ENCODE measurements at places on chromosomes 1 and 21.

GRCh38 chr1:165364568-165365133 lies 8.1 kb upstream of the LMX1A start:
- no peak for DNase-seq

DNA sequence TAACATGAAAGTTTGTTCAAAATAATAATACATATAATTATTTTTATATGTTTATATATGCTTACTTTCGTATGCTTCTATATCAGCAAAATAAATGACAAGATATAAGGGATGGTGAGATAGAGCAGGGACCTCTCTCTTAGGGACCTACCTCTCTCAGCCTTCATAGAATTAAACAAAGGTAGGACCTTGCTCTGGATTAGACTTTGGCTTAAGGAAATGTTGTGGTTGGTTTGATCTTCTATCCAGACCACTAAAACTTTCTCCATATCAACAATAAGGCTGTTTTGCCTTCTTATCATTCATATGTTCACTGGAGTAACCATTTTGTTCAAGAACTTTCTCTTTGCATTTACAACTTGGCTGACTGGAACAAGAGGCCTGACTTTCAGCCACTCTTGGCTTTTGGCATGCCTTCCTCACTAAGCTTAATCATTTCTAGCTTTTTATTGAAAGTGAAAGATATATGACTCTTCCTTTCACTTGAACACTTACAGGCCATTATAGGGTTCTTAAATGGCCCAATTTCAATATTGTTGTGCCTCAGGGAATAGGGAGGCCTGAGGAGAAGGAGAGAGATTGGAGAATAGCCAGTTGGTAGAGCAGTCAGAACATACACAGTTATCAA lies 14.4 kb downstream of the FRRS1 start:
- DNase-seq: no peak

DNA sequence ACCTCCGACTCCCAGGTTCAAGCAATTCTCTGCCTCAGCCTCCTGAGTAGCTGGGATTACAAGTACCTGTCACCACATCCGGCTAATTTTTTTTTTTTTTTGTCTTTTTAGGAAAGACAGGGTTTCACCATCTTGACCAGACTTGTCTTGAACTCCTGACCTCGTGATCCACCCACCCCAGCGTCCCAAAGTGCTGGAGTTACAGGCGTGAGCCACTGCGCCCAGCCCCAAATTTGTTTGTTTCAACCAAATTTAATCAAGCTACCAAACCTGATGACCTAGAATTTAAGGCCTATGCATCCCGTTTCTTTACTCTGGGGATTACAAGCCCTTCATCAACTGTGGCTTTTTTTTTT lies 58.3 kb upstream of the TBX15 start:
- no peak for DNase-seq

- no peak for DNase-seq
These were observed 11.9 kb downstream of the FNDC5 start for GRCh38 chr1:32858791-32859190.

DNA sequence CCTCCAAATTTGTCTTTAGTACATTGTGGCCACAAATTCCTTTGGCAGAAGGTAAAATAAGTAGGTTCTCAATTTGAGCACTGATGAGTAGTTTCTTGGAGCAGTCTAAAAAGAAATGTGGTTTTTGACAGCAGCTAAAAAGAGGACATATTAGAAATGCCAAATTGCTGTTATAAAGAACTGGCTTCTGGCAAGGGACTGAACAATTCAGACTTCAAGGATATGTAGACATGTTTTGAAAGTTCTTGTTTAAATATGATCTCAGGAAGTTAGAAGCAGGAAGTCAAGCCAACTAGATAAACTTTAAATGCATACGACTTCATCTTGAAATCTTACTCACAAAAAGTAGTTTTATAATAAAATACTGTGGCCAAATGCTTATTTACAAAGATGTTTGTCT lies 18.8 kb downstream of the C1orf52 start:
- DNase-seq: peak; percentile 9

DNA sequence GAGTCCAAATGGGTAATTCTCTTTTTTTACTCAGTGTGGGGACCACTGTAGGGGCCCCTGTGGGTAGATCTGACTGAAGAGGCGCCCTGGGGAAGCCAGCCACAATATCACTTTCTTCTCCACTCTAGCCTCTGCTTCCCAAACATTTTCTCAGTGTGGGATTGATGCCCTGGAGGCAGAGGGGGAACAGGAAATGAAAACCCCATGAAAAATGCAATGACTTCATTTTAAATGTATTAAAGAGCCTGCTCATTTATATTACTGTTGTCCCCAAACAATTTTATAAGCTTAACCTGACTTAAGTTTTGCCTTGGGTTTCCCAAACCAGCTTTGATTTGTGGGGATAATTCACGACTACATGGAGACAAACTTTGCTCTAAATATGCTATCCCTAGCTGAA lies 181.9 kb downstream of the C1orf94 start:
- DNase-seq: no peak

DNA sequence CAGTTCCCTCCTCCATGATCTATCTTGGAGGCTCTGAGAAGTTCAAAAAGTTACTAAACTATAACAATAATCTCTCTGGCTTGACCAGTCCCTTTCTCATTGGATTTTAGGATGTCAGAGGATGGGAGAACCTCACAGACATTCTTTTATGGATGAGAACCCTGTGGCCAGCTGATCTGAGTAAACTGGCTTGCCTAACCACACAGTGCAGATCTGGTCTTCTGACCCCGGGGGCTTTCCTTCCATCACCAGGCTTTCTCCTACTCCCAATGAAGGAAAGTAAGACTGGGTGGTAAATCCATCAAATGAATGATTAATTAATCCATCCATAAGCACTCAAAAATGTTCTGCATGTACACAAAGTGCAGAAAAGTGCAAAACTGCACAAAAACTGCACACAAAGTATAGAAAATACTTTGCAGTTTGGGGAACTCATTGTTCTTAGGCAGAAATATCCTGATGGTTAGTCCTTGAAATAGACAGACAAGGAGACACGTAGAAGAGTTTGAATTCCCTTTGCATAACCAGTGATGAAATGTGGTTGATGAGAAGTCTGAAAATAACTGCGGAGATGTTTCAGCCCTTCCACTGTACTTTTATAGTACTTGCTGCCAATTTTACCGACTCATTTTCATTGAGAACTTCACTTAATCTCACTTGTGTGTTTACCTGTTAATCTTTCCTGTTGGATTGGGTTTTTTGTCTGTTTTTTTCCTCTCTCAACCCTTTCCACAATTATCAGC lies 2.5 kb upstream of the F3 start:
- peak; percentile 76 for DNase-seq

DNA sequence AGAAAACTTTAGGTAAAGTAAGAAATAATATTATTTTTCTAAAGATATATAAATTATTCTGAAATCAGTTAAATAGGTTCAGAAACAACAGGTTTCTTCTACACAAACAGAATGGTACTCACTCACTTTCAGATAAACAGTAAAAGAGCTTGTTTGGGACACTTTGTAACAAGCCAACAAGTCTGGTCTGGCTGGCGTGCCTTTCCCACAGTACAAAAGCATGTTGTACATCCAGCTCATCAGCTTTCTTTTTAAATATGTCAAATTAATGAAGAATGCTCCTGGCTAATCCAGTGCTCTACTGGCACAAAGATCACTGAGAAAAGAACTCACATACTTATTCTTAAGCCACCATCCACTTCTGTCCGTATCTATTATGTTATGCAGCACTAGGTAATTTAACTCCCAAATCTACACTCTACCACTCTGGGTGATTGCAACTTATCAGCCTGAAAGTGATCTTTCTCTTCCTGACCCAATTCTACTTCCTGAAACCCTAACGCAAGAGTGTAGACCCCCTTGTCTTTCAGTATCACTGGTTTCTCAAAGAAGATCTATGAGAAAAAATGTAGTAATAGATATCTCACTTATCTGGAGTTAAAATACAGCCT lies 32.6 kb downstream of the TRIT1 start:
- DNase-seq: no peak

- no peak for DNase-seq
These were observed 5.5 kb downstream of the RNF223 start for GRCh38 chr1:1068517-1069055.

DNA sequence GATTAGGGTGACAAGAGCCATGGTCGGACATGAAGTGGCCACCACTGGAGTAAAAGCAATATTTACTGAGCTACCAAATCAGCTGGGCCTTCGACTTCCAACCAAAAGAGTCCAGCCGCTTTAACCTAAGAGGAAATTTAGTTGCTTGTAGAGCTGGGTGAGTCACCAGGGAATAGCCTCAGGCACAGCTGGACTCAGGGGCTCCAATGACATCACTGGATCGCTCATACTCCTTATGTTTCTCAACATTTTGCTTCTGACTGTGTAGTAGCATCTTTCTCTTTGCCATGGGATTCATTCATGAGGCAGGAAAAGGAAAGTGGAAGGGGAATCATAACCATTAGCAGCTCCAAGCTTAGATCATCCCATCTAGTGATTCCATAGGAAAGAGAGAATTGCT lies 664.4 kb downstream of the MATN1 start:
- DNase-seq: peak; percentile 72

DNA sequence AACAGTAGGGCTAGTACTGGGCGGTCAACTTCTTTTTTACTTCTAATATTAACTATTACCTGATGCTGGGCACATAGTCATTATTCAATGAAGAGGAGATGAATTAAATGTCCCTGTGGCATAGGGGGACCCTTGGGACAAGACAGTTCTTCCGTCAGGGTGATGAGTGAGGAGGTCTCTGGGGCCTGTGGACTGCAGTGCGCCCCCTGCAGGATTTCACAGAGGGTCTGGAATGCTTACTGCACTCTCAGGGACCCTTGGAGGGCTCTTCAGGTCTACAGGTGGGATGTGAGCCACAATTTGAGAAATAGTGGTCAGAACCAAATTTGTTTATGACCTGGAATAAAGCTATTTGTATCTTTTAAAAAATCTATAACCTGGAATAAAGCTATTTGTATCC lies 149.4 kb downstream of the FAM78B start:
- no peak for DNase-seq

GRCh38 chr1:207007352-207008033 lies 25.1 kb downstream of the C1orf116 start:
- peak; percentile 97 for DNase-seq

- no peak for DNase-seq
These were observed 49.2 kb upstream of the POFUT2 start for GRCh38 chr21:45336870-45337269.

GRCh38 chr1:182215764-182216163 lies 154.3 kb upstream of the ZNF648 start:
- DNase-seq: peak; percentile 55

GRCh38 chr1:207002724-207003146 lies 29.8 kb downstream of the C1orf116 start:
- no peak for DNase-seq

- no peak for DNase-seq
These were observed 17.7 kb downstream of the MECR start for GRCh38 chr1:29213055-29213454.

DNA sequence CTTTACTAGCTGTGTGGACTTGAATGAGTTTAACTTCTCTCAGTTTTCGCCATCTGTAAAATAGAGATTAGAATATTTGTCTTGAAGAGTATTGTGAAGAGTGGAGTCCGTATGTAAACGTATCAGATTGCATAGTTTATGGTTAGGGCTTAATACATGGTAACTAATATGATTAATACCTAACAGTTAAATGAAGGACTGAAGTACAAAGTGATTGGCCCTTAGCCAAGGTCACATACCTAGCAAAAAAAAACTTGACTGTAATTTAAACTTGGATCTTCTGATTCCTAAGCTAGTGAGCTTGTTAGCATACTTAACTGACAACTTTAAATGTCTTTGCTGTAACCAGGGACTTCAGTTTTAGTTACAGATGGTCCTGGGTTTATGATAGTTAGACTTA lies 1.9 kb downstream of the GIPC2 start:
- DNase-seq: no peak

DNA sequence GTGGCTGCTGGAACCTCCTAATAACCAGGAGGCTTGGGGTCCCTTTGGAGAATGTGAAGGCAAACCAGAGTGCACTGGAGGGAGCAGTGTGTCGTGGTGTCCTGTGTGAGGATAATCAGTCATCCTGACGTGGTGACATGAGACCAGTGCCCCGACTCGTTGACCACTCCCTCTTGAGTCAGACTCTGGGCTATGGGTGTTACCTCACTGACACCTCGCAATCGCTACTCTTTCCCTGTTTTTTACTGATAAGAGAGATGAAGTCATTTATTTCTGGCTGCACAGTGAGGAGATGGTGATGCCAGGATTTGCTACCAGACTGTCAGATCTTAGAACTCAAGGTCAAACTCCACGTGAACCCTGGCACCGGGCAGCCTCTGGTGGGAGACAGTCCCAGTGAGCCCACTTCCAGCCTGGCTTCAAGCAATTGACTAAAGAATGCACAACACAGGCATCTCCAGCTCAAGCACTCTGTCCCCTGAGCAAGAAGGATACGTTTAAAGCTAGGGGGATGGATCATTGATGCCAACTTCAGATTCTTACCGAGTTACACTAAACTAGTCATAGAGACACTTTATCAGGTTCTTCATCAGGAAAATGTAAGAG lies 30.3 kb downstream of the UBASH3A start:
- no peak for DNase-seq
